Caudate nucleus (tissue), 63 donors: ENCODE measurements at places on chromosomes 3 and 15.

- DNase-seq, result no peak
Observed at GRCh38 chr3:104977719-104978118, 389.0 kb upstream of the ALCAM start.

DNA sequence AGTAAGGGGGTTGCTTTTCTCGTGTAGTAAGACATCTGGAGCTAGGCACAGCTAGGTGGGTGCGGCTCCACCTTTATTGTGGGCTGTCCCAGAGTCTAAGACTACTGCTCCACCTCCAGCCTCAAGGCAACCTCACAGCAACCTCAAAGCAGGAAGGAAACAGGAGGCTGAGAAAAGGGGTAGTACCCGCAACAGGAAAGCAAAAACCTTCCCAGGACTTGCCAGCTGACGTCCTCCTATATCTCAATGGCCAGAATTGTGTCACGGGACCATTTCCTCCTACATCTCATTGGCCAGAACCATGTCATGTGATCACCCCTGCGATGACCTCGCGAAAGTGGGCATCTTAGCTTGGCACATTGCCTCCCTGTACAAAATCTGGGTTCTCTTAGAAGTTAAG is 4.3 kb upstream of the GPR160 start:
- no peak for DNase-seq

GRCh38 chr3:170947018-170947769 is 38.8 kb upstream of the EIF5A2 start:
- no peak for DNase-seq

GRCh38 chr3:37556789-37557301 is 304.8 kb upstream of the CTDSPL start:
- no peak for DNase-seq
